ENCODE measurements at places on chromosomes 3 and 15. TPM values are rescaled to one million over a fixed set of nuclear protein-coding genes. Genes with fewer than 3 reads are reported as not detected.

- peaks cover 18% of the 10 kb centered on the region for H3K27me3 ChIP-seq
- no peaks in the 10 kb centered on the region for H3K4me1 ChIP-seq
- no peak overlapping the region for H3K27ac ChIP-seq
- H3K4me3 ChIP-seq, result no peak overlapping the region
- no peak for DNase-seq
Observed at GRCh38 chr3:37800022-37800551, 61.6 kb upstream of the CTDSPL start.

GRCh38 chr3:129441782-129442181, 1.8 kb downstream of the IFT122 start:
- peak overlapping the region; percentile 96 for H3K27ac ChIP-seq
- H3K27me3 ChIP-seq, result no peaks in the 10 kb centered on the region
- peak; percentile 22 for DNase-seq

Gene MUC20
- total RNA-seq, result 3.5 TPM

Gene EXD1
- total RNA-seq, result 0.37 TPM

GRCh38 chr3:153829606-153830170, 291.5 kb upstream of the ARHGEF26 start:
- no peaks in the 10 kb centered on the region for H3K27me3 ChIP-seq
- no peak overlapping the region for H3K4me3 ChIP-seq
- peak; percentile 9 for DNase-seq
- peak overlapping the region; percentile 16 for H3K27ac ChIP-seq
- H3K36me3 ChIP-seq, result peaks cover 6% of the 10 kb centered on the region

Gene PEX5L
- 0.47 TPM for total RNA-seq

Gene TIPIN
- 17.1 TPM for total RNA-seq
